ENCODE measurements at places on chromosomes 3 and 15.

- DNase-seq = no peak
These were observed 37.7 kb upstream of the SAMMSON start for GRCh38 chr3:69961706-69962439.

DNA sequence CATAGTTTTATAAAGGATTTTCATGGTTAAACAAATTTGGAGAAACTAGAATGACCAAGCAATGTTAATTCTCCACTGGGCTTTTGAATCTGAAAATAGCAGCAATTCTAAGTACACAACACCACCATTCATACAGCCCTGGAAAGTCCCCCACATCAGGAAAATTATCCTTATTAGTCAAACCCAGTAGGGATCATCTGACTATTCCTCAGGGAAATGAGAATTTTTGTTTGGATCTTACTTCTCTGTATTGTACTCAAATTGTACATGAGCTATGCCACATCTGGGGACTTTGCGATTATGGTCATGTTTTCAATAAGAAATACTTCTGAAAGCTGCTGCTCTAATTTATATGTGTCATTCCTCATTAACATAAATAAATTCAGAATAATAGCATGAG lies 46.0 kb downstream of the RARB start:
- no peak for DNase-seq

GRCh38 chr15:37616215-37616614 lies 318.2 kb upstream of the TMCO5A start:
- DNase-seq = no peak

GRCh38 chr3:141253811-141254210 lies 22.2 kb downstream of the PXYLP1 start:
- DNase-seq = no peak

DNA sequence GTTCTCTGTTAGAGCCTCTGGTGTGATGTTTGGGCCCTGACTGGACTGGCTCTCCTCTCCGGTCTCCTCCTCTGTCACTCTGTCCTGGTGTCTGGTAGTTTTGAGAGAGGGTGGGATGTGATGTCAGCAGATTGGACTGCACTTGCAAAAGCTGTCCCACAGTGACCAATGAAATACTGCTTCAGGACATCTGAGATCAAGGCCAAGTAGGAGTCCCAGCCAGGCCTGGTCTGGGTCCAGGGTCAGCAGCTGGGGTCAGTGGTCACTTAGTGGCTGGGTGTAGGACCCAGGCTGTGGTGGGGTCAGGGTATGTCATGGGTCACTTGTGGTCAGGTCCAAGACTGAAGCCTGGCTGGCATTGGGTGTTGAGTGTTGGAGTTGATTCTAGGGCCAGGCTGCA lies 20.9 kb downstream of the ALDH1L1 start:
- peak; percentile 9 for DNase-seq

DNA sequence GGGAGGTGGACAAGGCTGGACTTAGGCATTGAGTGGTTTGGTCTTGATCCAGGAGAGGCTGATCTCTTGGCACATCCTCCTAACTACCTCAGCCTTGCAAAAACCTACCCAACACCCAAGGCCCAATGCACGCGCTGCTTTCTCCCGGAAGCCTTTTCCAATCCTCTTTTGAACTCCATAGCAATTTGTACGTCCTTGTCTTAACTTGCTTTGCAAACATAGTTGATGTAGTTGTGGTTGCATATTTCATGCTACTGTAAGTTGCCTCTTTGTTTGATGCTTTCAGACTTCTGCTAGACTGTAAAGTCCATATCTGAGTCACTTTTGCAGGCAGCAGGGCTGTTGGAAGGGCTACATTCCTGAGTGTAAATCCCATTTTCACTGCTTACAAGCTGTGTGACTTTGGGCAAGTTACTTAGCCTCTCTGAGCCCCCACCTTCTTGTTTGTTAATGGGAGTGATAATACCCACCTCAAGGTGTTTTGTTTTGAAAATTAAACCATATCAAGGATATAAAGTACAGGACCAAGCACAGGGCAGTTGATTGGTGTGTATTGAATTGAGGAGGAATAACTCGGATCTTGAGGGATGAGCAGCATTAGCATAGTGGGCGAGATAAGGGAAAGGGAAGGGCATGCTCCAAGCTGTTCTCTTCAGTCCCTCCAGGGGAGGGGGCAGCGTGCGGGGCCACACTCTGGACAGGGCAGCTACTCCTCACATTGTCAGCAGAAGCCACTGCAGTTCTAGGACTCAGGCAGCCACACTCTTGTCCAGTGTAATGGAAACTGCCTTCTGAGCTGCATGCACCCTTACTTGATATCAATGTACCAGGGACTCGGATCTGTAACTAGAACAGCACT lies 28.8 kb downstream of the SIAH2 start:
- DNase-seq = no peak

- no peak for DNase-seq
These were observed 55.4 kb upstream of the KLF13 start for GRCh38 chr15:31271224-31271635.

All from AG20443 (cell line).